ENCODE measurements at places on chromosomes 1 and 21.

GRCh38 chr1:199452627-199453026 is 574.9 kb upstream of the NR5A2 start:
- no peak for DNase-seq

- peak; percentile 51 for DNase-seq
These were observed 96.5 kb downstream of the DTL start for GRCh38 chr1:212132025-212132424.

GRCh38 chr21:34023691-34024373 is 49.5 kb upstream of the MRPS6 start:
- DNase-seq: no peak

DNA sequence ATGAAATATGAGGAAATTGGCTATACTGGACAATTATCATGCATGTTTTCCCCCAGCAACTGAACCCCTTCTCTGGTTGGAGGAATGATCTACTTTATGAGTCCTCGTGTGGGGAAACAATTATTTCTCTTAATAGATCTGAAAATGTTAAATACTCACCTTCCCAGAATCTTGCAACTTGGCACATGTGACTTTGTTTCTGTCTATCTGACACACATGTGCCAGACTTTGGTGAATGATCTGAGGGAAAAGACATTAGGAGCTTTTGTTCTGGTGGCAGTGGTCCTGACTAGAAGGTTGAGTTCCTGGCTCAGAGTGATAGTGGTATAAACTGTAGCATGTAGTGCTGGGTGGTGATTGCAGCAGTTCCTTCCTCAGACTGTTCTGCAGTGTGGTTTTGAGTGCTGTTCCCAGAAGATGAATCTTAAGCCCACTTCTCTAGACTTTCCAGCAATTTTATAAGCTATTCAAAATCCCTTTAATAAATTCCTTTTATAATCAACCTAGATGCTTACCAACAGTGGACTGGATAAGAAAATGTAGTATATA is 59.3 kb upstream of the B3GALNT2 start:
- no peak for DNase-seq

DNA sequence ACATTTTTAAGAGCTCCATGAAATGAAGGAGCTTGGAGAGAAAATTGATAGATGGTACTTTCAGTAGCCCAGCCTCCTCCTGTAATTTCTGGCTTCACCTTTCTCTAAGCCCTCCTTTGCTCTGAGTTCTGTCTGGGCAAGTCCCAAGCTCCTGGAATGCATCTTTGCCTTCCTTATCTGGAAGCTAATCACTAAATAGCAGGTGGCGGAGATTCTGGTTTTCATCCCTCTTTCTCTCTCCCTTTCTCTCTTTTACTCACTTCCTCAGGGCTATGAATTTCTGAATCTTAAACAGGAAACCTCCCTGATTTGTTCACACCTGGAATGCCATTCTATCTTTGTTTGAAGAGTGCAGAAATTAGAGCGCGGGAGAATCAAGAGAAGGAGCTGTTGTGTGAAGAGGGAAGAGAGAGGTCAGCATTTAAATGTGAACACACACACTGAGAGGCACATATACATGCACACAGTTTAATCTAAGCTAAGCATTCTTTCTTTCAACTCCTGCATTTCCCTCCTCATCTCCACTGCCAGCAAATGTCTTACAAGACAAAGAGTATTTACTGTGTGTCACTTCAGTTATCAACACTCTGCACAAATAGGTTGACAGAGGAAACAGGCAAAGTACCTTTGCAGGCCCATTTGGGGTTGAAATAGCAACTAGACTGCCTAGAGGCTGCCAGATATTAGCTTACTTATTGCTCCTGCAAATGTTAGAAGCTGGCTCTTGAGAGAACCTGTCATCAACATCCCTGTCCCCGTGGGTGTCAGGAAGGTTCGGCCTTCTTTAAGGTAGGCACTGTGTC is 199.4 kb upstream of the CAMK1G start:
- DNase-seq: no peak

DNA sequence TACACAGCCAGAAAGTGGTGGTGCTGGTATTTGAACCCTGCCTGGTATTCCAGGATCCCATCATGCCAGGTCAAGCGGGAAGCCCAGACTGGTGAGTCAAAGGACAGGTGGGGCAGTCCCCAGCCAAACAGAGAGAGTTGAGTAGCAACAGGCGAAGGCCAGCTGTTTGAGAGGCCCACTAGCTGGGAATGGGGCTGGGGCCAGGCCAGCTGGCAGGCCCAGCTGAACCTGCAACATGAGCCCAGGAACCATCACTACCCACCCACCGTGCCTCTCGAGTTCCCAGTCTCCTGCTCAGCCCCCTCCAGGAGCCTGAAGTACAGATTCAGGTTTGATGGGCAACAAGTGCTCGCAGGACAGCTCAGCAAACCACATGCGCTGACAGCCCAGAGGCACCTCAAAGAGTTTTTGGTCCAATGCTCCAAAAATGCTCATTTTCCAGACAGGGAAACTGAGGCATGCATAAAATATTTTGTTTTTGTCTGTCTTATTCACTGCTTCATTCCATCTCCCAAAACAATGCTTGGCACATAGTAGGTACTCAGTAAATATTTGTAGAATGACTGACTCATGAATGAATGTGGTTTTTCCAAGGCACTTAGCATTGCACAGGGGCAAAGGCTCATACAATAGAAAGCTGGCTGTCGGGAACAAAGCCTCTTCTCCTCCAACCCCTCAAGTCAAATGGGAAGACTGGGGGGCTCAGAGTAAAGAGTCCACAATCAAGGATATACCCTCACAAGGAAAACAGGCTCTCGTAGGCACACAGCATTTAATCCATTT is 42.5 kb upstream of the CLIC4 start:
- DNase-seq: no peak

DNA sequence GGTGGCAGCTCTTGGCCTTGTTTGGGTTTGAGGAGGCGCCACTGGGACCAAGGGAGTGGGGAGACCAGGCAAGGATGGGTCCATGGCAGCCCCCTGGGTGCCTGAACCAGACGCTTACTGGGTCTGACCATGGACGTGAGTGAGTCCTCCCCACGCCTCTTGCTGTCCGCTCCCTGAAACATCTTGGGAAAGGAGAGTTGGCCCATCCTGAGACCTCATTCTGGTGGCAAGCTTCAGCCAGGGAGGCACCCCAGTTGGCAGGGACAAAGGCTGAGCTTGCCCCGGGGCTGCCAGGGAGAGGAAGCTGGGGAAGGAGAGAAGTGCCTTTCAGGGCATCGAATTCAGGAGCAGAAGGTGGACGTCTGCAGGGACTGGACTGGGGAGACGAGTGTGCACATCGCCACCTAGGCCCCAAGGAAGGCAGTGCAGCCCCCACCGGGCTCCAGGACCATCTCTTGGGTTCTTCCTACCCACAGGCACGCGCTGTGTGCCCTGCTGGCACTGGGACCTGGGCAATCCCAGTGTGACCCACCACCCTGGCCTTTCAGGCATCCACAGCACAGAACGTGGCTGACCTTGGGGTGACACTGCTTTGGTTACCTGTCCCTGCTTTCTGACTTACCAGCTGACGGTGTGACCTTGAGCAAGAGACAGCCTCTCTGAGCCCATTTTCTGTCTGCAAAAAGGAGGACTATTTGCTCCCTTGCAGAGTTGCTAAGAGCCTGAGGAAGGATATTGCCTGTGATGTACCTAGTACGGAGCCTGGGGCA is 132.9 kb upstream of the WNT4 start:
- peak; percentile 68 for DNase-seq

DNA sequence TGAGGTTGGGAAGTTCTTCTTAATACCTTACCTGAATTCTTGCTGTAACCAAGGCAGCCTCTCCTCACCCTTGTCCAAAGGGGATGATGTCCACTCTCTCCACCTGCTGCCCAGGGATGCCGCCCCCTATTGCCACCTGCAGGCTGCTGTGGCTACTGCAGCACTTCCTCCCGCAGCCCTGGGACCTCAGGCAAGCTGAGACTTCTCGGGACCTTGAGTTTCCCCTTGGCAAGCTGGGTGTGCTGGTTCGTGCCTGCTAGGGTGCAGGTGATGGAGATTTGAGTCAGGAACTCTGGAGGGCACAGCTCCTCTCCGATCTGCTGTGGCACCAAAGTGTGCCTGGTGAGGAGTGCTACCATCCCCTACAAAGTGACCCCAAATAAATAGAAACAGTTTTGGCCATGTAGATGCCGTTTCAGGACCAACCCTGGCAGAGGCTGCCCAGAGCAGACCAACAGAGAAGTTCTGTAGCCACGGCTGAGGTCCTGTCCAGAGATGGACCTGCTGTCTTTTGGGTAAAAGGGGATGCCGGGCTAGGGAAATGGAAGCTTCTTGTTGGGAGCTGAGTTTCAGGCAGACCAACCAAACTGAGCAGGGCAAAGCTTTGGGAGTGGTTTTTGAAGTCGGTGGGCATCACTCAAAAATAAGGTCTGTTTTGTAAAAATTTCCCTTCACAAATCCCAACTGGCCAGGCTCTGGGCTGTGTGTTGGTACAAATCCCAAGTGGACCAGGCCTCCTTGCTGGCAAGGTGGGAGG is 31.7 kb downstream of the RUNX3 start:
- DNase-seq: peak; percentile 63

DNA sequence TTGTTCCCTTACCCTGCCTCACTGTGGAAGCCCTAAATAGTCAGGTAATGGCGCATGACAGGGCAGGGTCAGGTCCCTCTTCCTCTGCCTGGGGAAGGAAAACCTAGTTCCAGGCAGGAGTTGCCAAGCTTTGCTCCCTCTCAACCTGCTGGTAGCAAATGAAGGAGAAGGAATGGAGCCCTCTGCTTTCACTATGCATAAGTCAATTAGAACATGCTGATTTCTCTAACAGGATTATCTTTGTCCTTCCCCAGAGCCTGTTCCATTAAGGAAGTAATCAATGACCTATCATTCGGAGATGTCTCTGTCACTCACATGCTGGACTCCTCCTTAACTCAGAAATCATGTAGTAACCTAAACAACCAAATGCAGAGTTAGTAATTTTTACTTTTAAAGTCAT is 161.8 kb upstream of the NFIA start:
- no peak for DNase-seq

DNA sequence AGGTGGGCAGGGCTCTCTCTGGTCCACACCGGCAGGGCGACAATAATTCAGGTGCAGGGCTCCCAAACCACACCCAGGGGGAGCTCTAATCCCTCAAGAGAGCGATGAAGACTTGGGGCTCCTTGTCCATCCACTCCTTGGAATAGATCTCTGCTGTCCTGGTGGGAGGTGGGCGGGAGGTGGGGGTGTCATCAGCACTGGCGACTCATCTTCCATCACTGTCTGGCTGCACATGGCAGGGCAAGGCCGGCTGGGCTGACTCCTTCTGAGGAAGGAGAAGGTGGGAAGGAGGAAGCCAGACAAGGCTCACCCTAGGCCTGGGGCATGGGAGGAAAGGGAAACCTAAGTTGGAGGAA is 29.3 kb downstream of the TNNT2 start:
- peak; percentile 76 for DNase-seq

DNA sequence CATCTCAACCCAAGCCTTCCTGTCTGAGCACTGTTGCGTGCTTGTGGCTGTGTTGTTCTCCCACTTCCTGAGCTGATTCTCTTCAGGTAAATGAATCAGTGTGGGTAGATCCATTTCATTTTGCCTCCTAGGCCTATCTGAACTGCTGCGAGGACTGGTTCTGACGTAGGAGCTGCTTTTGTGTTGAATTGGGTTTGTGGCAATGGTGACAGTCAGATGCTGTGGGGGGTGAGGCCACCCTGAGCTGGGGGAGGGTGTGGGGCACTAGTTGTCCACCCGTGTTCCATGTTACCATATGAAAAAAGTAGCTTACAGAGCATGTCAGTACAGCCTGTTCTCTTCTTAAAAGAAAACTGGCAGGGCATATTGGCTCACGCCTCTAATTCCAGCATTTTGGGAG is 81.5 kb downstream of the MRPS6 start:
- no peak for DNase-seq

DNA sequence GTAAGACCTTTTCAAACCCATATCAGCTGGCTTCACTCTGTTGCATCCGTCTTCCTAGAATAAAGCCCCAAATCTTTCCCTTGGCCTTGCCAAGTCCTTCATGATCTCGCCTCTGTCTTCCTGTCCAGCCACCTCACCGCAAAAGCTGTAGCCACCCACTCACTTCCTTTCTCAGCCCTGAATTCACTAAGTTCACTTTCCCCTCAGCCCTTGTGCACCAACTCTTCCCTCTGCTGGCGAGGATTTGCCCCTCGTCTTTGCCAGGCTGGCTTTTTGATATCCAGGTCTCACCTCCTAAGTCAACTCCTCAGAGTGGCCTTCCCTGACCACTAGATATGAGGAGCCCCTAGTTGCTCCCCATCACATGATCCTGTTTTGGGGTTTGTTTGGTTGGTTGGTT is 3.9 kb upstream of the COL16A1 start:
- peak; percentile 92 for DNase-seq

- DNase-seq: no peak
These were observed 3.3 kb upstream of the ELAVL4 start for GRCh38 chr1:50105433-50105832.

- no peak for DNase-seq
These were observed 3.6 kb downstream of the CELF3 start for GRCh38 chr1:151713044-151713443.
